G401 (cell line): ENCODE measurements at places on chromosomes 12 and 14. TPM values are rescaled to one million over a fixed set of nuclear protein-coding genes. Genes with fewer than 3 reads are reported as not detected.

Gene PCK2
- total RNA-seq: 64.7 and 86.2 TPM in 2 replicates

Gene COCH
- total RNA-seq: 0.07 and 0.31 TPM in 2 replicates

Gene OTX2
- total RNA-seq: 105 and 128 TPM in 2 replicates

Gene MYRFL
- not detected in 2 replicates for total RNA-seq

Gene PPM1A
- 23.0 and 37.6 TPM in 2 replicates for total RNA-seq

Gene RTRAF
- 98.2 and 166 TPM in 2 replicates for total RNA-seq

Gene SIX4
- 20.5 and 22.1 TPM in 2 replicates for total RNA-seq

Gene RASSF9
- total RNA-seq: 0.31 TPM in 1 of 2 replicates, not detected in the other

Gene KRT79
- not detected in 2 replicates for total RNA-seq

Gene IL23A
- total RNA-seq: 1.3 and 5.3 TPM in 2 replicates

Gene CDK2
- 44.7 and 52.3 TPM in 2 replicates for total RNA-seq

Gene TMEM30B
- total RNA-seq: not detected in 2 replicates

Gene KRT74
- total RNA-seq: not detected in 2 replicates

Gene TCL1B
- total RNA-seq: not detected in 2 replicates

Gene GLIPR1L1
- not detected in 2 replicates for total RNA-seq

Gene OTOGL
- not detected in 2 replicates for total RNA-seq

Gene DNAI7
- total RNA-seq: 0.20 and 0.37 TPM in 2 replicates

Gene SLC5A8
- total RNA-seq: not detected in 2 replicates

Gene TRHDE
- total RNA-seq: not detected in 2 replicates

Gene WASHC4
- total RNA-seq: 21.9 and 77.3 TPM in 2 replicates

Gene GPHN
- 19.8 and 47.4 TPM in 2 replicates for total RNA-seq

Gene ASB2
- total RNA-seq: 7.9 and 9.9 TPM in 2 replicates

Gene HOXC12
- total RNA-seq: not detected in 2 replicates

Gene GOLGA5
- 11.2 and 22.8 TPM in 2 replicates for total RNA-seq

Gene PRH2
- not detected in 2 replicates for total RNA-seq

Gene SERPINA10
- total RNA-seq: not detected in 2 replicates

Gene KTN1
- total RNA-seq: 92.4 and 132 TPM in 2 replicates

Gene MGAT4C
- total RNA-seq: 0.18 TPM in 1 of 2 replicates, not detected in the other

Gene CLEC1A
- not detected in 2 replicates for total RNA-seq

Gene TOMM20L
- total RNA-seq: not detected in 2 replicates

Gene PTGER2
- 0.10 and 0.43 TPM in 2 replicates for total RNA-seq

Gene GARIN6
- total RNA-seq: not detected in 2 replicates

Gene ARG2
- total RNA-seq: 82.0 and 91.5 TPM in 2 replicates

Gene RBP5
- not detected in 2 replicates for total RNA-seq

Gene CMKLR1
- not detected in 2 replicates for total RNA-seq
